A549 (cell line): ENCODE measurements at places on chromosomes 6 and 20. TPM values are rescaled to one million over a fixed set of nuclear protein-coding genes. Genes with fewer than 3 reads are reported as not detected.

- DNase-seq: no peak
Observed at GRCh38 chr6:42352856-42353564, 98.7 kb downstream of the TRERF1 start.

DNA sequence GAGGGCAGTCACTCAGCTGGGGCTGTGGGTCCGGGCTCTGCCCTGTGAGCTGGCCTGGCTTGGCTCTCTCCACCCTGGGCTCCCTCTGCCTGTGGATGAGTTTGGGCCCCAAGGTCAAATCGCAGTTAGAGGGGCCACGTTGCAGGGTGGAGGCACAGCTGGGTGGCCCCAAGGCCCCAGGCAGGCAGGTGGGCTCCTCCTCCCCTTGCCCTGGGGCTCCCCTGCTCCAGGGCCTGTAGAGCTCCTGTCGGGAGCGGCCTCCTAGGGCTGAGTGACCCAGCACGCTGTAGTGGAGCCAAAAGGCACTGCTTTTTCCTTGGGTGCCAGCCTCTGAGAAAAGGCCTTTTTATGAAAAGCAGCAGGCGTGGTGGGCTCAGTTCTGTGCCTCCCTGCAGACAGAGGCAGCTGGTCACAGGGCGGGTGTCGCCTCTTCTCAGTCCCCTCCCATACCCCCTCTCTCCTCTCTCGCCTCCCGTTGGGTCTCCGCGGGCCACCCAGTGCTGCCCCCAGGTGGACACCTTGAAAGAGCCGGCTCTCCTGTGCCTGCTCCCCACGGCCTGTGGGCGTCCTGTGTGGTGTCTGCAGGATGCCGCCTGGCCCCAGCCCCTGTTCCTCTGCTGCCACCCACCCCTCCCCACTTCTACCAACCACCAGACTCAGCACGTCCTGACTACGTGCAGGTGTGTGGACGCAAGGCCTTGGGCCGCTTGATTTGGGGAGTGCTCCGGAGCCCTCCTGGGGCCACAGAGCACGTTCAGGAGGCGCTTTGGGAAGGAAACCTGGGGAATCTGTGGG, 13.2 kb downstream of the SS18L1 start:
- peak; percentile 59 for DNase-seq

- no peak for DNase-seq
Observed at GRCh38 chr6:33588894-33589293, 8.8 kb upstream of the BAK1 start.

The GNAS-AS1 gene
- polyA plus RNA-seq: not detected in 3 replicates

DNA sequence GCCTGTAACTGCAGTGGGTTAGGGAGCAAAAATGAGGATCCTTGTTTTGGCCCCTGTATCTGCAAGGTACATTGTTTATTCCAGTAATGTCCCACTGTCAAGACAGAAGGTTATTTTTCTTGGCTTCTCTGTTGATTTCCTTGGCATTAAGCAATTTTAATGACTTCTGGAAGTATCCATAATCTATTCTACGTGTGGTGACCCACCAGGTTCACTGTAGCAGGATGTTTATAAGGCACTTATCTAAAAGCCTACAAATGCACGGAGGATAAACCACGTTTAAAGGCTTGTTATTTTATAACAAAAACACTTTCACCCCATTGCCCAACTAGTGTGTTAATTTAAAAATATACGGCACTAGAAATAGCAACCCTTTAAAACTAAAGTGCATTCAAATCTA, 294.9 kb downstream of the LAMA2 start:
- no peak for DNase-seq

DNA sequence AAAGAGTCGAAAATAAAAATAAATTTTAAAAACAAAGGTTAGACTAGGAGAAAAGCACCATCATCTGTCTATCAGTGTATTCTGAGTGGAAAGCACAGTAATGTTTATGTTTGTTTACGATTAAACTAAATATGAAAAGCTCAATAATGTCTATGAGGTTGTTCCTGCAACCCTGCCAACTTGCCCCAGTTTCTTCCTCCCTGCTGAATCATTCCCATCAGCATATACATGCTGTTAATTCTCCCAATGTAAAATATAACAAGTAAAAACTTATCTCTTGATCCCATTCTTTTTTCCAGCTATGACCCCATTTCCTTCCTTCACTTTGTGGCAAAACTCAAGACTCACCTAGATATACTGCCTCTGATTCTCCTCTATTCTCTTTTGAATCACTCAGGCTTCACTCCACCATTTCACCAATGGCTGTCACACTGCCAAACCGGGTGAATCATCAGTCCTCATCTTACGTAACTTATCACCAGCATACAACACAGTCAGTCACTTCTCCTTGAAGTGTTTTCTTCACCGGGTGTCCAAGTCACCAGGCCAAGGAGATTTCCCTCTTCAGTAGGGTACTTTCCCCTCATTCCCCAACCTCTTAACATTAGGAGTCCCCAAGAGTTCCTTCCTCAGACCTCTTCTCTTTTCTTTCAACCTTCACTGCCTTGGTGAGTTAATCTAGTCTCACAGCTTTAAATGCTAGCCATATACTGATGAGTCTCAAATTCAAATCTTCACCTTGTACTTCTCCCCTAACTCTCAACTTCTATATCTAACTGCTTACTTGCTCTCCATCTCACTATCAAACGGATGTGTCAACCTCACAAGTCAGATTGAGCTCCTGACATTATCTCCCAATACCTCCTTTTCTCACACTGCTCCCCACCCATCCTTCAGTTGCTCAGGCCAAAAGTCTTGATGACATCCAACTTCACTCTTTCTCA, 6.2 kb downstream of the TMEM242 start:
- DNase-seq: peak; percentile 68

DNA sequence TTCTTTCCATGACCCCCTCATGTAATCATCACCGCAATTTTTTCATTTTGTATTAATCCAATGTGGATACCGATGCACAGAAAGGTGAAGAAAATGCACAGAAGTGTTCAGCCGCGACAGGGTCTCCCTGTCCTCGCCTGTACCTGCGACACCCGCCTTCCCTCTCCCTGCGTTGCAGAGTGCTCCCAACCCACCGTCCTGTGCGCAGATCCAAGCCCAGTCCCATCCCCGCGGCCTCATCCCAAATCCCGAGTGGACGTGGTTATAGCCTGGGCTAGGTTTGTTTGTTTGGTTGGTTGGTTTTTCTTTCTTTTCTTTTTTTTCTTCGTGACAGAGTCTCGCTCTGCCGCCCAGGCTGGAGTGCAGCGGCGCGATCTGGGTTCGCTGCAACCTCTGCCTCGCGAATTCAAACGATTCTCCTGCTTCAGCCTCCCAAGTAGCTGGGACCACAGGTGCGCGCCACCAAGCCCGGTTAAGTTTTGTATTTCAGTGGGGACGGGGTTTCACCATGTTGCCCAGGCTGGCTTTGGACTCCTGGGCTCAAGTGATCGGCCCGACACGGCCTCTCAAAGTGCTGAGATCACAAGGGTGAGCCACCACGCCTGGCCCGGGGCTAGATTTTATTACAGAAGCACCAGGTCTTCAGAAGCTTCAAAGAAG, 536 bp upstream of the RAET1G start:
- DNase-seq: no peak

DNA sequence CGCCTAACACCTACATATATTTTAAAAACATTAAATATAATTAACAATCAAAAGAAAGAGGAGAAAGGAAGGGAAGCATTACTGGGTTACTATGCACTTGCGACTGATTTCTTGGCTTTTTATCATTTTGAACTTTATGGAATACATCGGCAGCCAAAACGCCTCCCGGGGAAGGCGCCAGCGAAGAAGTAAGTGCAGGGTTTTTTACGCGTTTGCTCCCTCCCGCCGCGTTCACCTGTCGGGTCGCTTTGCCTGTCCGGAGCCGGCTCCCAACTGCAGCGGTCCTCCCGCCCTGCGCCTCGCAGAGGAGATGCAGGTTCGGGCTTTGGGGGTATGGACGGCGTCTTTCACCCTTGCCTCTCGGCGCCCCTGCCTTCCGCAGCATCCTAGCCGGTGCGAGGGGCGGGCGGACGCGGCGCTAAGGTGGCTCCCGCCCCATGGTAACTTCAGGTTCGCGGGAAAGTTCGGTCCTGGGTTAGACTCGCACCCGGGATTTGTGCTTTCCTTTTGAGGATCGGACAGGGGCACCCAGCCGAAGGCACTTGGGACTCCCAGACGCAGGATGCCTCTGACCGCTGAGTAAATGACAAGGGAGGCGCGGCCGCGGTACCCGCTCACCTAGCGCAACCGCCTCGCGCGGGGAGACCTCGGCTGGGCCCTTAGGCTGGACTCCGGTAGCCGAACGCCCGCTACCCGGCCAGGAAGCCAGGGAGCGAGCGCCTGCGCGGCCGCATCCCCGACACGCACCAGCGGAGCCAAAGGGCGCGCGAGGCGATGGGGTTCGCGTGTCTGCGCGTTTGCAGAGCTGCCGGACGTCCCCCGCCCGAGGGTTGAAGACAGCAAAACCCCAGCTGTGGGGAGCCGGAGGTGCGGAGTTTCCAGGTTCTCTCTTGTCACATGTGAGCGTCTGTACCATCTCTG, 891 bp downstream of the RSPO3 start:
- DNase-seq: peak; percentile 5

The ADTRP gene
- polyA plus RNA-seq: 0.35 to 0.59 TPM (median 0.42 TPM) in 3 replicates

The FOXS1 gene
- 1.9 to 3.7 TPM (median 3.4 TPM) in 3 replicates for polyA plus RNA-seq

The NXT1 gene
- 44.3 to 45.5 TPM (median 45.1 TPM) in 3 replicates for polyA plus RNA-seq

DNA sequence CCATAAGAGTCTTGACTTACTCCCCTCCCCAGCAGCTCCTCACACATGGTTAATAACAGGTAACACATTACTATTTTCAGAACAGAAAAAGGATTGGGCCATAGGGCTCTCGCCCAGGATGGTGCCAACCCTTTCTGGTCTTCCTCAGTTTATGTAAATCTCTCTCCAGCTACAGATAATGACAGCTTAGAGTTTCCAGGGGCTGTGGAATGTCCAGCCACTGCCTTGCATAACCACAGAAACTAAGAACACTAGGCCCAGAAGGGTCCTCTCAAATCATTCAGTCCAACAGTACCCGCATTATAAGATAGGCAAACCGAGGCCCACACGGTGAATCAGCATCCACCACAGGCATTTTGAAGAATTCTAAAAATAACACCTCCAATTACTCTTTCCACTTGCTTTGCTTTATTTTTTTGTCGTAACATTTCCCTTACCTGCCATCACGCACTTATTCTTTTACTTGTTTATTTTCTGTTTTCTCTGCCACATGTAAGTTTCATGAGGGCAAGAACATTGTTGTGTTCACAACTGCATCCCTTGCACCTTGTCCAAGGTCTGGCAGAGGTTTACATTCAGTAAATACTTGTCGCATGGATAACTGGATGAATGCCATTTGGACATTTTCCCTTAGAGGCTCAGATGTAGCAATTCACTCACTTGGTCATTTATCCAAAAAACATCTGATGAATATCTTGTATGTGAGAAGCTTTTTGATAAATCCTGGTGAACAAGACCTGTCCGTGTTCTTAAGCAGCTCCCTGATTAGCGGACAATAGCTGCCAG, 6.4 kb upstream of the SDC4 start:
- DNase-seq: no peak

GRCh38 chr6:72321788-72322187, 300.1 kb upstream of the KCNQ5 start:
- no peak for DNase-seq

GRCh38 chr6:113570161-113570560, 287.0 kb upstream of the MARCKS start:
- DNase-seq: no peak

DNA sequence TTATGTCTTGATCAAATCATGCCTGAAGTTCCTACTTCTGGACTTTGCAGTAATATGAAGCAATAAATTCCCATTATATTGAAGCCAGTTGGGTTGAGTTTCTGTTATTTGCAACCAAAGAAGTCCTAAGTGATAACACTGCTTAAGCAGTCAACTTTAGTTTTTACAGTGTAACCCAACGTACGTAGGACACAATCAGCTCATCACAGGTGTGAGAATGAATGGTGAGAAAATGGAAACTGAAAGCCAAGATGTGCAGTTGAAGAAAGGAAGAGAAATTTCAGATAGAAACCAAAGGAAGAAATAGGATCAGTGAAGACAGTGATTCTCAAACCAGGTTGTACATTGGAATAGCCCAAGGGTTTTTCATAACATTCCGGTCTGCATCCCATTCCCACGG, 211.4 kb upstream of the ZFP64 start:
- no peak for DNase-seq

DNA sequence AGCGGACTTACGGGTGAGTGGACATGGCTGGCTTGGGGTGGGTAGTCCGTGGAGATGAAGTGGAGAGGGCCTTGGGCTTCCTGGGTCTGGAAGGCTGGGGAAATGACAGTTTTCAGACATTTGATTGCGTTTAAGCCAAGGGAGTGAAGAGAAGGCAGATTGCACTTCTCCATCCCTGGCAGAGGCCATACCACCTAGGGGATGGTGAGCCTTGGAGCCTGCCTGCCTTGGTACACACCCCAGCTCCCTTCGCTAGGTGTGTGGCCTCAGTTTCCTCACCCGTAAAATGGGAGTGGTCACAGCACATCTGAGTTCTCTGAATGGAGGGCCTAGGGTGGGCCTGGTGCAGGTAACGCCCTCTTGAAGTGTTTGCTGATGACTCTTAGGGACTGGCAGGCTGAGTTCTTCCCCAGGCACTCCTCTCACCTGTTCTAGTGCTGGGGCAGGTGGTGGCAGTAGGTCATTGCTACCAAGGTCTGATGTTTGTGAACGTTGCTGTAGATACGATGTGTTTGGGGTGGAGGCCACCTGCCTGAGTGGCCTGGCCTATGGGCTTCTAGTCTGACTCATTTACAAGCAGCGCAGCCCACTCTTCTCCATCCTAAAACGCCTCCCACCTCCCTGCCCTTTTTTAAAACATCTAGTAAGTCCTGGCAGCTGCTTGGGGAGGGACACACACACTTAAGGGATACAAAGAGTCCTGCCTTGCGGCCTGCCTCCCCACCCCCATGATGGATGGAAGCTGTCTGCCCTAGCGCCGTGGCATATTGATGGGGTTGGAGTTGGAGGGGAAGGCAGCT, 2.3 kb downstream of the RBM38 start:
- DNase-seq: no peak

The KCNQ5 gene
- 1.3 to 1.5 TPM (median 1.4 TPM) in 3 replicates for polyA plus RNA-seq

DNA sequence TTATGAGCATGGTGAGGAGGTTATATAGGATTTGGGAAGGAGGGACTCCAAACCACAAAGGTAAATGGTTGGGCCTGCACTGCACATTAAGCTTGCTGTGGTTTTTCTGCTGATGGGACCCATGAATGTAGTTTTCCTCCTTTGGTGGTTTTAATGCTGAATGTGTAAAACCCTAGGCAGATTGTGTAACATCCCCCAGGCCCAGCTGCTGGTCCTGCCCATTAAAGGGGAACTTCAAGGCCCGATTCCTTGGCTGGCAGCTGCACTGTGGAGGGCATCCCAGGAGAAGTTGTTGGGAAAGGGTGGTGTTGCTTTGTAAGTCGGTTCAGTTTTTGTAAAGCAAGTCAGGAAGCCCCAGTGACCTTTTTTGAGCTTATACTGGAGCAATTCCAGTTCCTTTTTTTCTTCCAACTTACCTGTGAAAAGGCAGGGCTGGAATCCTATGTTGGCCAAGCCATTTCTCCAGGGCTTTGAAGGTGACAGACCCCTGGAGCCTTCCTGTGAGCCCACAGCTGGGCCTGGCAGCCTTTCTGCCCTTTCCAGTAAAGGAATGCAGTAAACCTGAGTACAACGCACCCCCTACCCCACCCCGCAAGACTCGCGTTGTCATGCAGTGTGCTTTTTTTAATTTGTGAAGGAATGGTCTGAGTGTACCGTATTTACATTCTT, 43.1 kb upstream of the NAA20 start:
- no peak for DNase-seq
